ENCODE measurements at places on chromosomes 13 and 19.

DNA sequence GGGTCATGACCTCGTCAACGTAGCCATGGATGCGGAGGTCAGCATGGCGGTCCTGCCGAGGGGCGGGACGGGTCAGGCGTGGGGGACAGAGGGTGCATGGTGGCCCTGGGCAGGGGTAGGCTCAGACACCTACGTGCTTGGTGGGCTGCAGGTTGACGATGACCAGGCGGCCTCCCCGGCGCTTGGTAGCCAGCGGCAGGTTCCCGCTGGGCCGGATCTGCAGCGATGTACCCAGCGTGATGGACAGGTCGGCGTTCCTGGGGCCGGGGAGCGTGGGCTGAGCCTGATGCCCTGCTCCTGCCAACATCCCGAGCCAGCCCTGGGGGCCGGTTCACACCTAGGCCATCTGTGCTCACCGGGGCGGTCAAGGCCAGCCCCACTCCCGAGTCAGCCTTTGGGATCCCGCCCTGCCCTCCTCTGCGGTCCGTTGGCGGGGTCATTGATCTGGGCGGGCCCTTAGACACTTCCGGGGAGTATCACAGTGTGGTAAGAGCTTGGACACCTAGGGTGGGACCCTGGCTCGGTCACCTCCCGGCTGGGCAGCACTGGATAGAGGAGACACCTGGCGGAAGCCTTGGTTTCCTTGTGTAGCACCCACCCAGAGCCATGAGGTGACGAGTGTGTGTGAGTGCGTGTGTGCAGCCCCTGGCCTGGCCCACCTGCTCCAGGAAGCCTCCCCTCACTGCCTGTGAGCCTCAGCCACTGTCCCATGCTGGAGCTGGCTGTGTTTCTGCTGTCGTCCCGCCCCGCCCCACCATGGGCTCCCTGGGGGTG lies 7.3 kb downstream of the SIRT6 start:
- no peak for DNase-seq

GRCh38 chr13:109762791-109763190 lies 23.6 kb downstream of the IRS2 start:
- no peak for DNase-seq

GRCh38 chr19:23311551-23311950 lies 61.4 kb upstream of the ZNF724 start:
- DNase-seq = no peak

- no peak for DNase-seq
These were observed 38.7 kb downstream of the KCTD4 start for GRCh38 chr13:45162194-45162593.

DNA sequence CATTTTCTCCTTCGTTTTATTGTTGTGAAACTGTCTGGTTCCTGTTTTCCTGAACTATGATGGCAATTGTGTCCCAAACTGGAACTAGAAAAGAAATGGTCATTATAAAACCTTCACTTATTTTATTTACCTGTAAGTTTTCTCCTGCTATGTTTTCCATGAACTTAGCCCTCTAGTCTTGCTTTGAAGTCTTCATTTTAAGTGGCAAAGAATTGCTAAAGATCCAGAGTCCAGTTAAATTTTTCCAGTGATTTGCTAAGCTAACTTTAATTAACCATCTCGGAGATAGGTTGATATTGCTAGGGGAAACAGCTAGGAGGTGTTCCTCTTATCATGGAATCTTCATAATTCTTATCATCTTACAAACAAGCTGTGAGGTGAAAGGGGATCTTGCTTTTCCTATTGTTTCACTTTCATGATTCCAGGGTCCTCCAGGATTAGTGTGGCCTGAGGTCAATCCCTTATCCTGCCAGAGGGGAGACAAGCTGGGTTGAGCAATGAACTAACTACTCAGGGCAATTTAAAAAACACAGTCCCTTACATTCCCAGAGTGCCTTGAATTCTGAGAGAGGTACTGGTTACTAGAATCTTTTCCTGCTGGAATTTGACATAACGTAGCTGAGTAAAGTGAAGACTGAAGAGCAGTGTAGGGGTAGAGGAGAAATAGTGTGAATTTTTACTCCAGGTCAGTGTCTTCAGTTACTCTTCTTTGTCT lies 112.5 kb downstream of the ESD start:
- no peak for DNase-seq

GRCh38 chr13:47461816-47462215 lies 539.3 kb downstream of the SUCLA2 start:
- no peak for DNase-seq

DNA sequence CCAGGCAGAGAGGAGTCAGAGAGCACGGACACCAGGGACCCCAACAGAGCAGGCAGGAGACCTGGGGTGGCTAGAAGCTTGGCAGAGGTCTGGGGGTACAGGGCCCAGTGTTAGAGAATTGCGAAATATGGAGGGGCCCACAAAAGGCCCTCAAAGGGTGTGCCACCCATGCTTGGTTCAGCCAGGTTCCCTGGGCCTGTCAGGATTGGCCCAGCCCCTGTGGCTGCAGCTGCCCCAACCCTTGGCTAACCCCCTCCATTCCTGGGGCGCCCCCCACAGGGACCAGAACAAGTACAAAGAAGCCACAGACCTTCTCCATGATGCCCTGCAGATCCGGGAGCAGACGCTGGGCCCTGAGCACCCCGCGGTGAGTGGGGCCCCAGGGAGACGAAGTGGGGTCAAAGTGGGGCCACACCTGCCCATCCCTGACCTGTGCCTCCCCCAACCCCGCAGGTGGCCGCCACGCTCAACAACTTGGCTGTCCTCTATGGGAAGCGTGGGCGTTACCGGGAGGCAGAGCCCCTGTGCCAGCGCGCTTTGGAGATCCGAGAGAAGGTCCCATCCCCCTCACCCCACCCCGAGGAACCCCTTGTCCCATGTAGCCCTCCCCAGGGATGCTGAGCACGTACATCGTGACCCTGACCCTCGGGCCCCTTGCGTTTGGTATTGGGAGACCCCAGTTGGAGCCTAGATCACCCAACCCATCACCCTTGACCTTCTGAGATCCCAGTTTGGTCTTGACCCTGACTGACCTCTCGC lies 8.0 kb downstream of the KLC3 start:
- DNase-seq = no peak

GRCh38 chr19:12794196-12794941 lies 3.1 kb downstream of the JUNB start:
- DNase-seq = no peak

DNA sequence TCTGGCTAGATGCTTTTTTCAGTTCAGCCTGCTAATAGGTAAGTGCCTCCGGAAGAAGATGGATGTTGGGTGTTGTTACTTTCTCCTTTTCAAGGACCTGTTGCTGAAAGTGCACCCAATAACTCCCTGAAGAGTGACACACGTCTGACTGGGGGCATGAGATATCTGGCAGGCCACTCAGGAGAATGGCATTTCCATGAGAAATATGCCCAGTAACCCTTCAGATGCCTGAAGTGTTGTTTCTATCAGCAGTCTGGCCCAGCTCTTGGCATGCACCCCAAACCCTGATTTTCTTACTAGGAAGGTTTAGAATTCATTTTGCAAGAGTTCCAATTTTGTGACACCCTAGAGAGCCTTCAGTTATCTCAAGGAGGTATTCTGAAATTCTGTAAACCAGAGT lies 71.5 kb downstream of the ARHGAP35 start:
- DNase-seq = no peak

DNA sequence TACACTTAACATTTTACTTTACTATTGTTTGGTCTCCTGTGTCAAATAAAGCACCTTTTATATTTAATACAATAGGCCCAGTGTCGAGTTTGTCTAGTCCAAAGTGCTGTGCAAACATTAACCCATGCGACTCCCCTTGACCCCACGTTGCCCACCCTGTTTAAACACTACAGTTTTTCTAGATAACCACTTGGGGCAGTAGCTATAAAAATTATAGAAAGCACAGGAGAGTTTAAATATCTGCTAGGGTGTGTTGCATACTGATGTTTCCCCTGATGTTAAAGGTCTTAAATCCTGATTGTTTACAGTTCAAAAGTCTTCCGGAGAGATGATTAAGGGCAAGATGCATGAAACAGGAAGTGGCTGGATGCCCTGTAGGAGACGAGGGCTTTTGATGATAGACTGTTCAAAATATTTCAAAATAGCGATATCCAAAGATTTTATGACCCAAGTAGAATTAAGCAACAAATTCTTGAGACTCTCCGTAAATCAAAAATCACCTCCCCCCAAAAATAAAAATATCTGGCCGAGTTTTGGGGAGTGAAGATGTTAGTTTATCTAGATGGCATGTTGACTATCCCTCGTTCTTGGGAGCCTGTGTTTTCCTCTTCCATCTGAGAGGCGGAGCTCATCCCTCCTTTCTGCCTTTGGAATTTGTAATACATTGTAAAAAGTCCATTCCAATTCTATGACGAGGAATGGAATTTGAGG lies 167.1 kb downstream of the FGF9 start:
- DNase-seq = no peak

DNA sequence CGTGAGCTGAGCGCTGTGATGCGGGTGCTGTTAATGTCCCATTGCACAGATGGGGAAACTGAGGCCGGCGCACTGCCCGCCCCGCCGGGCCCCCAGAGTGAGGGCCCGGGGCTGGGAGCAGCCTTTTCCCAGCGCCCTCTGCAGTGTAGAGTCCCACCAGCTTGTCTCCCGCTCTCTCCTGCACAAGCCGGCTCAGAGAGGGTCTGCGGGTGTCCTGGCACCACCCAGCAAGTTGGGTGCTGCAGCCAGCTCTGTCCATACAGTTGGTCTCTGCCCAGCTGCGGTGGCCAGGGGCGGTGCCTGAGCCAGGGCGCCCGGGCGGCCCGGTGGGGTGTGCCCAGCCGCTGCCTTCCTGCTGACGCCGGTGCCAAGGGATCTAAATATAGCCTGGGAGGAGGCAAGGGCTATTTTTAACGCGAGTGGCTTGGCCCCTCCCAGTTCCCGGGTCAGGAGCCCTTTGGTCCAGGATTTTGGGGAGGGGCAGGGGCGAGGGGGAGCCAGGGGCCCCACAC lies 19.3 kb downstream of the GADD45B start:
- DNase-seq = no peak
